Jurkat, Clone E6-1 (cell line): ENCODE measurements at places on chromosomes 12 and 14.
A peak's percentile ranks its signal among the peaks of the same experiment; 100 is the strongest.

DNA sequence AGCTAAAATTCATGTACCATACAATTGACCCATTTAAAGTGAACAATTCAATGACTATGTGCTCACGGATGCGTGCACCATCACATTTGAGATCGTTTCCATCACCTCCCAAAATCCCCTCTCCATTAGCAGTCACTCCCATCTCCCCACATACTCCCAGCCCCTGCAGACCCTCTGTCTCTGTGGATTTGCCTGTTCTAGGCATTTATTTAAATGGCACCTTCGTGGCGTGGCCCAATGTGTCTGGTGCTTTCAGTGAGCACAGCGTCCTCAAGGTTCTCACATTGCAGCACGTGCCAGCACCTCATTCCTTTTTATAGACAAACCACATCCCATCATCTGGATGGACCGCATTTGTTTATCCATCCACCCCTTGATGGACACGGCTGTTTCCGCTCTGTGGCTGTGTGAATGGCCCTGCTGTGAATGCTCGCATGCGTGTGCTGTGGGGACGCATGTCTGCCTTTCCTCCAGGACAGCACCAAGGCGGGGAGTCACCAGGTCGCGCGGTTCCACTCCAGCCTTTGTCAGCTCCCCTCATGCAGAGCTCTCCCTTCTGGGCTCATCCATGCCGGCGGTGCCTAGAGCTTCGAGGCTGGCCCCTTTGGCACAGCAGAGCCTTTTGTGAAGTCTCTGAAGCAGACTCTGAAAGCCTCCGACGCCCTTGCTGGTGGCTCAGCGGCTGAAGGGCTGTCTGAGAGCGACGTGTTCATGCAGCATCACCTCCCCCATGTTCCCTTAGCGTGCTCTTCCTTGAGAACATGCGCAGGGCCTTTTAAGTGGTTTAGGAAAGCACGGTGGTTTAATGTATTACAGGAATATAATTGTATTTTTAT is 184.4 kb downstream of the KIF26A start:
- DNase-seq: no peak

GRCh38 chr12:60072911-60073310 is 477.1 kb downstream of the SLC16A7 start:
- DNase-seq: no peak

DNA sequence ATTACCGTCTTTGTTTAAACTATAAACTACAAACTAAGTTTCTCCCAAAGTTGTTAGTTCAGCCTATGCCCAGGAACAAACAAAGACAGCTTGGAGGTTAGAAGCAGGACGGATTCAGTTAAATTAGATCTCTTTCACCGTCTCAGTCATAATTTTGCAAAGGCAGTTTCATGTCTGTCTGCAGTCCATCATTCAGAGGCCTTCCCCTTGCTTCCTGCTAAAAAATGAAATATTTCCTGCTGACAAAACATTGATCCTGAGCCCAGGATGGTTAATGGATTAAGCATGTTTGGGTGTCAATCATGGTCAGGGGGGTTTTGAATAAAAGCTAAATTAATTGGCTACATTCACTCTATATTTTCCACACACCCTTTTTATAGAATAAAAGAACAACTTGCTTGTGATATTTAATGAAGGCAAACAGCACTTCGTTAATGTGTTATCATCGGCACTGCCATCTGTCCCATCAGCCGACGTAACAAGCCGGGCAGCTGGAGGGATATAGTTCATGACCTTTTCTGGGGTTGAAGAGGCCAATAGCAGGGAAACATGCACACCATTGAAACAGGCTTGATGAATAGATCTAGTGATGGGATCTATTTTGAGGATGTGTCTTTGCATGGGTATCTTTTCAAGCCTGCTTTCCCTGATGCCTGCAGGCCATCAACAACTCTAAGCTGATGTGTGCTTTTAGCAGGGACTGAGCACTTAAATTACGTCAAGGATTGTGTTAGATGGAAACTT is 521.3 kb upstream of the TMEM132C start:
- DNase-seq: no peak

DNA sequence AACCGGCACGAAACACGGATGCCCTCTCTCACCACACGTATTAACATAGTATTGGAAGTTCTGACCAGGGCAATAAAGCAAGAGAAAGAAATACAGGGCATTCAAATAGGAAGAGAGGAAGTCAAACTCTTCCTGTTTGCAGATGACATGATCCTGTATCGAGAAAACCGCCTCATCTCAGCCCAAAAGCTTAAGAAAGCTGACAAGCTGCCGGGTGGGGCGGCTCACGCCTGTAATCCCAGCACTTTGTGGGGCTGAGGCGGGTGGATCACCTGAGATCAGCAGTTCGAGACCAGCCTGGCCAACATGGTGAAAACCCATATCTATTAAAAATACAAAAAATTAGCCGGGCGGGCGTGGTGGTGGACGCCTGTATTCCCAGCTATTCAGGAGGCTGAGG is 17.7 kb downstream of the OR6S1 start:
- DNase-seq: no peak

DNA sequence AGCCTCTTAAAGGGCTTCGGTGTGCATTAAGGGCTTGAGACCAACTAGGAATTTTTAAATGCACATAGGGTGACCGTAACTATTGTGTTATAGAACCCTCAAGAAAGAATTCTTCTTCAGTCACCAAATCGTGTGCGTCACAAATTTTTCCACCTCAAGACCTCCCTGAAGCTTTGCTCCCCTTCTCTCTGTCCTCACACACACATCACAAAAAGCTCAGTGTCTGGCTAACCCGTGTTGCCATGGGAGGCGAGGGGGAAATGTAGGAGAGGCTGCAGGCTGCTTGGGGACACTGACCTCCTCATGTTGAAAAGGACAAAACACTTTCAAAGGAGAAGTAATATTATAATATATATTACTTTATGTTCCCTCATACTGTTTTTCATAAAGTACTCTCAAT is 10.6 kb downstream of the SSPN start:
- DNase-seq: no peak

- no peak for DNase-seq
Observed at GRCh38 chr12:46590991-46591703, 218.6 kb upstream of the SLC38A2 start.

DNA sequence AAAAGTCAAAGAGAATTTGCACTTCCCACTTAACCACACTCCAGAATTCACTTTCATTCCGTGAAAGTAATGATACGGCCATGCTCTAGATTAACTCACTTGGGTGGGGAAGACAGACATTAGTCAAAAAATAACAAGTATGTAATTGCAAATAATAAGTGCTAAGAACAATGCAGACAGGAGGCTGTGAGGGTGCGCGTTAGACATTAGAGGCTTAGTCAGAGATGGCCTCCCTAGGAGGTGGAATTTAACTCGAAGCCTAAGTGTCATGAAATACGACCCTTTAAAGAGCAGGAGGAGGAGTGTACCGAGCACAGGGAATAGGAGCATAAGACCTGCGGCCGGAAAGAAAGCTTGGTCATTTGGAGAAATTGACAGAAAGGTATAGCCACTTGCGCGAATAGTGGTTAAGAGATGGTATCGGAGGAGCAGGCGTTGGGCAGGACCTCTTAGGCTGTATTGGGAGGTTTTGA is 628 bp downstream of the SNRPF start:
- no peak for DNase-seq

DNA sequence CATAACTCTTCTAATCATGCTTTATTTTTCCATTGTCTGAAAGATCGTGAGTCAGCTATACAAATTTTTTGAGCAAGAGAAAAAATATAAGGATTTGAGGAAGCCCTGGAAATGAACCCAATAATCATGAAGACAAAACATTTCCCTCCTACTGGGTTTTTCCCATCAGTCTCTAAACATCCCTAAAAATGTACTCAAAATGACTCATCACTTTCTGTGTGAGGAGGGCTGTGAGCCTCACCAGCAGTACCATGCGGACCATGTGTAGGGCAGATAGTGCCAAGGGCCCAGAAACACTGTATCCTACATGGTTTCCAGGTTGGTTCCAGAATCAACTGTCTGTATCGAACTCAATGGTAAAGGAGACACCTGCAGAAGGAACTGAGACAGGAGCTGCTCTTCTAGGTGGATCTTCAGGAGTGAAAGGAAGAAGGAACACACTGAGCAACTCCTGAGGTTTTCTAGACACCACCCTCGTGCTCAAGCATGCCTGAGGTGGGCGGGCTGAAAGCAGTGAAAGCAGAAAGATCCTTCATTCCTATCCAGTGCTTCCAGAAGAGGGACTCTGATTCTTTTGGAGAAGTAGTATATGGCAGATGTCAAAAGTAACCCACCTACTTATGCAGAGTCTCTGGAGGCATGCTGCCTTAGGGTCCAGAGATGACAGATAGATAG is 48.6 kb upstream of the RHOJ start:
- DNase-seq: no peak

DNA sequence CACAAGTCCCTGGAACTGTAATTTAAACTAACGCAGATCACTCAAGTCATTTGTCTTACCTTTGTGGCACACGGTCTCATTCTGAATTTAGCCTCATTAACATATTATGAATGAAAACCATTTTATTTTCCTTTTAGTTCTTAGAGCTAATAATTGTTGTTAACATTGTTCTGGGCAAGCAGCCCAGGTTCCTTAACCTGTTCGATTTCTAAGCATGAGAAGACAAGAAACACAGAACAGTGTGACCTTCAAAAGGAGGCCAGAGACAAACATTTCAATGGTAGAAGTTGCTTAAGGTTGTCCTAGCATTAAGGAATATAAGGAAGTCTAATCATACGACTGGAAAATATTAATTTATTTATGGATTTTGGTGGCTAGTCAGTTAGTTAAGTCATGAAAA is 35.2 kb downstream of the PIWIL1 start:
- DNase-seq: no peak

DNA sequence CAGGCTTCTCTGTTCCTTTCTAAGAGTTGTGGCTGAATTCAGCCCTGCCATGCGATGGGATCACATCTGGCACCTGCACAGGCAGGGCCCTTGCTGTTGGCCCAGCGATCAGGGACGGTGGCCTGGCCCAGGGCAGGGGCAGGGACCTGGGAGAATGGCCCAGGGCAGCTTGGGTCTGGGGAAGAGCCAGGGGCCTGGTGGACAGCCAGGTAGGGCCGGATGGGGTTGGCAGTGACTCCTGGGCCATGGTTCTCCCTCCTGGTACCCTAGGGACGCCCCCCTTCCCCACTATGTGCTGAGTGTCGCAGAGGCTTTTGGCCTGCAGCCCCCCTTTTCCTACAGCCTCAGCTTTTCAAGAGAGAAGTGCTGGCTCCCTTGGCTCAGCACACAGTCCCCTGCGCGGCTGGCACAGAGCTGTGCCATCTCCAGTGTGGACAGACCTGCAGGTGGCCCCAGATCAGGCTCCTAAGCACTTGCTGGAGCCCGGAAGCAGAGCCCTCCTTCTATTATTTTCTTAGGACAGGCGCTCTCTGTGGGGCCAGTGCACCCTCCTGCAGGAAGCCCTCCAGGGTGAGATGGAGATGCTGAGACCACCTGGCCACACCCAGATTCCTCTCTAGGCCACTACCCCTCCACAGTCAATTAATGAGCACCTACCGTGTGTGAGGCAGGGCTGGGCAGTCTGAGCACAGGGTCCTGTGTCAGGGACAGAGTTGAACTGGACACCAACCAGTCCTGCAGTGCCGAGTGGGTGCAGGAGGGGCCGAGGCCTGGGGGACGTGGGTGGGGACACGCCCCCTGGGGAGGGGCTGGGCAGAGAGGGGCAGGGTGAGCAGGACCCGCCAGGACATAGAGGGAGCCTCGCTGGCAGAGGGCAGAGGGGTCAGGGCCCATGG is 267.6 kb downstream of the ADGRD1 start:
- no peak for DNase-seq

- no peak for DNase-seq
Observed at GRCh38 chr12:67386869-67387565, 117.9 kb downstream of the CAND1 start.

- DNase-seq: no peak
Observed at GRCh38 chr12:42652048-42652447, 62.5 kb upstream of the PRICKLE1 start.

GRCh38 chr14:21255385-21256101 is 13.7 kb downstream of the HNRNPC start:
- DNase-seq: no peak

- DNase-seq: no peak
Observed at GRCh38 chr12:123681605-123682004, 10.7 kb downstream of the TCTN2 start.

- DNase-seq: no peak
Observed at GRCh38 chr12:597926-598568, 65.2 kb downstream of the NINJ2 start.

DNA sequence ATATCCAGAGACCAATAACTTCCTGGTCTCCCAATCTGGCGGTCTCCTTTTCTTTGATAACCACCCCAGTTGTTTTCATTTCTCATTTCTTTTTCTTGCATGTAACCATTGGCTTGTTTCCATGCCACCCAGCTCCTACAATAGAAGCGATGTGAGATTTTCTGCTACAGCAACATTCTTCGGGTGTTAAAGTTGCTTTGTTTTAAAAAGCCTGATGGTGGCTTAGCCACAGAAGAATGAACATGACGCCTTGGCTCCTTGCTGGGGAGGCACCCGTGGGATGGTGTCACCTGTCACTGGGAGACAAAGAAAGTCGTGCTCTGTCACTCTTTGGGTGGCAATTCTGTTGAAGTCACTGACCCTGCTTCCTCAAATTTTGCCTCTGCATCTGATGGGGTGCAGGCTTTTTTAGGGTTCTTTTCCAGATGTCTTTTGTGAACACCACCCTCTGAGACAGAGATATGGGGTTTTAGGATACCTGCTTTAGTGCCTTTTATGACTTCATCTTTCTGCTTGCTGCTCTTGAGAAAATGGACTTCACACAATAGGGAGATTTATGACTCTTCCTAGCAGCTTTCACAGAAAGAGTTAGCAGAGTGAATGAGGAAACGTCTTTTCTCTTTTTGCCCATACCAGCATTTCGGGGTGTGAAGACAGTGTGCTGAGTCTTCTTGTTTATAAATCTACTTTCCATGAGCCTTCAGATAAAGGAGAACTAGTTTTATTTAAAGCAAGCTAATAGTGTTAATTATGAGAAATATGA is 265.3 kb upstream of the TBX3 start:
- no peak for DNase-seq

- no peak for DNase-seq
Observed at GRCh38 chr12:13350381-13350780, 153.9 kb downstream of the EMP1 start.

- DNase-seq: no peak
Observed at GRCh38 chr14:75579338-75579864, 981 bp downstream of the FLVCR2 start.

DNA sequence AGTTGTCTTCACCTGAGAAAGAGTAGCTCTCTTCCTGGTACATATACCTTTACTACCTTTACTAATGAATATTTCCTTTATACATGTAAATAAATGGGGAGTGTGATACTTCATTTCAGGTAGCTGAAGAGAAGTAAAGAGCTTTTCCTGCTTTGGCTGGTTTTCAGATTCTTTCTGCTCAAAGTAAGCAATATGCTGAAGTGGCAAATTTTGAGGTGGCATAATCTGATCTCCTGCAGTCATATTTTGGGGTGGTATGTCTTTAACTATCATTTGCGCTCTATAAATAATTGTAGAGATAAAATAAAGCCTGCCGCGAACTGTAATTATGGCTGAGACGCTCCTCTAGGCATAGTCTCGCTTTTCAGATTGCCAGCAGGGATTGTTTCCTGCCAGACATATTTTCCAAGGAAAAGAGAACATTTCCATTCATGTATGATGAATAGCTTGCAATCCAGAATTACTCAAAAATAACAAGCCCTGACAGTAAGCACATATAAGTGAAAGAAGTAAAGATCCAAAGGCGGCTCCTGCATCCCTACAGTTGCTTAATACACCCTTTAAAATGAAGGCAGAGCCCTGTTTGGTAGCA is 200.7 kb downstream of the C12orf50 start:
- no peak for DNase-seq

GRCh38 chr12:70157099-70157498 is 86.1 kb upstream of the CNOT2 start:
- no peak for DNase-seq

GRCh38 chr12:33427071-33427470 is 12.5 kb downstream of the SYT10 start:
- DNase-seq: peak; percentile 42
